ENCODE measurements at places on chromosomes 2 and 18. TPM values are rescaled to one million over a fixed set of nuclear protein-coding genes. Genes with fewer than 3 reads are reported as not detected.

DNA sequence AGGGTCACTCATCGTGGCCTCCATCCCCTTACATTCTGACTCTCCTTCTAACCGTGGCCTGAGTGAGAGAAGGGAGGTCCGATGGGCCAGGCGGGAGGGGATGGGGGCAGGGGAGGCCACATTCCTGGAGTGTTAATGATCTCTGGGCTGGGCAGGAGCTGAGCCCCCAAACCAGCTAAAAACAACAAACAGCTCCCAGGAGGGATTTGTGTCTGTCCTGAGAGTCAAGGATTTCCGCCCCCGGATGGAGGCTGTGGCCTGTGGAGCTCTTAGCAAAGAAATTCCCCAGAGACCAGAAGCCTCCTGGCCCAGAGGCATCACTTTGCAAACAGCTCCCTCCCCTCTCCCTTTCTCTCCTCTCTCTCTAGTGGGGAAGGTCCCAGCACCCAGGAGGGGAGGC is 23.5 kb downstream of the EMX1 start:
- no peak overlapping the region for H3K4me3 ChIP-seq
- no peaks in the 10 kb centered on the region for H3K36me3 ChIP-seq
- peak; percentile 43 for DNase-seq
- H3K27ac ChIP-seq = no peak overlapping the region
- H3K27me3 ChIP-seq = no peaks in the 10 kb centered on the region

- no peak for DNase-seq
- no peak overlapping the region for H3K27ac ChIP-seq
- no peak overlapping the region for H3K4me3 ChIP-seq
- no peaks in the 10 kb centered on the region for H3K36me3 ChIP-seq
- H3K27me3 ChIP-seq = no peaks in the 10 kb centered on the region
- H3K4me1 ChIP-seq = no peaks in the 10 kb centered on the region
Observed at GRCh38 chr2:127164761-127165538, 55.1 kb downstream of the CYP27C1 start.

GRCh38 chr2:111039628-111040383 is 80.9 kb upstream of the BCL2L11 start:
- H3K27me3 ChIP-seq = no peaks in the 10 kb centered on the region
- H3K36me3 ChIP-seq = no peaks in the 10 kb centered on the region
- H3K4me3 ChIP-seq = no peak overlapping the region

DNA sequence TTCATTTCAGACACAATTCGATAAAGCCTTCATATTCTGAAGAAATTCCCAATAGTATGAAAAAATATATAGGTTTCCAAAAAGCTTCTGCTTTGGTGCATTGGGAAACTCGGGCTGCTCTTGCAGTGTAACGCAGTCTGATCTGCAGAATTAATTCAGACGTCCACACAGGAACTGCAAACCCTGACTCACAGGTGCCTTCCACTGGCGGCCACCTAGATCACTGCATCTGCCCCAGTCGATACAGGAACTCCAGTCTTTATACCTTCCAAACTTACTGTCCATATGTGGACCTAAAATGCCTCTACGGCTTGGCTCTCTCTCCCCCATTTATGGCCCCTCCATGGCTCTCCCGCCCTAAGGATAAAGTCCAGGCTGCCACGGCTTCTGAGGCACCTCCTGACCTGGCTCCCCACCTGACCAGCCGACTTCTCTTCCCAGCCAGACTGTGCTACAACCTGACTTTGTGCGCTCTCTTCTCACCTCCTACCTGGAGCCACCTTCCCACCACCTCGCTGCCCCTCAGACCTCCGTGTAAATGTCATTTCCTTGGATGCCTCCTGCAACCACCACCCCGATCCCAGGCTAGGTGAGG is 39.7 kb downstream of the L3MBTL4 start:
- no peaks in the 10 kb centered on the region for H3K4me1 ChIP-seq
- DNase-seq = no peak
- H3K27ac ChIP-seq = no peak overlapping the region
- no peak overlapping the region for H3K4me3 ChIP-seq

Gene GALNT14
- 10.4 TPM for total RNA-seq

Gene CYP27A1
- 4.2 TPM for total RNA-seq
